ENCODE measurements at places on chromosomes 7 and 10. TPM values are rescaled to one million over a fixed set of nuclear protein-coding genes. Genes with fewer than 3 reads are reported as not detected.

DNA sequence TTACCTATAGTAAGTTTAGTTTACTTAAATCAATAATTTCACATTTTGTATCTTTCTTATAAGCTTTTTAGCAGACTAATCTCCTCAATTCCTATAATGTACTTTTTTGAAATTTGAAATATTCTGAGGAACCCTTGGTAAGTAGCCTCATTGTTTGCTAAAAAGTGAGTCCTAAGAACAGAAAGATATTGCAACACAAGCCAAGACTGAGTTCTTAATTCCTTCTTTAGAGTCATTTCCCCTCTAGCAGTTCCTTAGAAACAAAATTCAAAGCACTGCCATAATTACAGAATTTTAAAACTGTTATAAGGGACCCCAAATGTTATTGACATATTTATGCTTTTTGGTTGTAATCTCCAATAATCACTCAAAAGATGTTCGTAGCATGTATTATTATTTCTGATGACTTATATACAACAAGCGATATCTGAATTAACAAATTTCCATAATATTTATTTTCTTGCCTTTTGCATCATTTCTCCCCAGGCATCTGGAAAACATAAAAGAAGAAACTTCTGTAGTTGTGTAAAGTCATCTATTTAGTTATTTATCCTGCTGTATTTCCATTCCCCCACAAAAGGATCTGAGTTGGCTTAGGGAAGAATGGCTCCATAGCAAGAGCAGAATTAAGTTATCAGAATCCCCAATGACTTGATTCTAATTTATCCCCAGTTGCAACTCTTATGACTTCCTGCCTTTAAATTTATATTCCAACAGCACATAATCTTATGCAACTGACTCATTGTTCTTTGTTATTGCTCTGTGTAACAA, 67.8 kb downstream of the TMEM26 start:
- H3K36me3 ChIP-seq, result no peaks in the 10 kb centered on the region
- peaks cover 10% of the 10 kb centered on the region for H3K27me3 ChIP-seq
- H3K4me3 ChIP-seq, result no peak overlapping the region
- no peak overlapping the region for H3K27ac ChIP-seq
- no peaks in the 10 kb centered on the region for H3K4me1 ChIP-seq
- no peak for DNase-seq

DNA sequence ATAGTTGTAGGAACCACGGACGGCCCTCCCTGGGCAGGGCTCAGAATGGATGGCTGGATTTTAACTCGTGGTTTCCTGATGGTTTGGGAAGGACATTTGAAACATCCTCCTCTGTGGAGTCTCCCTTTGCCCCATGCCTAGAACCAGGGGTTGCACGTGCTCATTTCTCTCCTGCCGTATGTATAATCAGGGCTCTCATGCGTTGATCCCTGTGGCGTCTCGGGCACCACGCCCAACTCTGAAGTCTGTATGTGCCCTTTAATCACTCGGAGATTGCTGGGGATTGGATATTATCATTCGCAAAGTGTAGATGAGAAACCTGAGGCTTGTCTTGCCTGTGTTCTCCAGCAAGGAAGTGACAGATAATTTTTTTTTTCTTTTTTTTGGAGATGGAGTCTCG, 257.1 kb downstream of the CAMK1D start:
- H3K27me3 ChIP-seq, result no peaks in the 10 kb centered on the region
- no peak for DNase-seq
- peaks cover 27% of the 10 kb centered on the region for H3K4me1 ChIP-seq
- H3K27ac ChIP-seq, result peak overlapping the region; percentile 97
- peaks cover 2% of the 10 kb centered on the region for H3K36me3 ChIP-seq
- peak overlapping the region; percentile 69 for H3K4me3 ChIP-seq

The CHST15 gene
- total RNA-seq, result not detected

The PLCE1 gene
- 0.04 TPM for total RNA-seq

DNA sequence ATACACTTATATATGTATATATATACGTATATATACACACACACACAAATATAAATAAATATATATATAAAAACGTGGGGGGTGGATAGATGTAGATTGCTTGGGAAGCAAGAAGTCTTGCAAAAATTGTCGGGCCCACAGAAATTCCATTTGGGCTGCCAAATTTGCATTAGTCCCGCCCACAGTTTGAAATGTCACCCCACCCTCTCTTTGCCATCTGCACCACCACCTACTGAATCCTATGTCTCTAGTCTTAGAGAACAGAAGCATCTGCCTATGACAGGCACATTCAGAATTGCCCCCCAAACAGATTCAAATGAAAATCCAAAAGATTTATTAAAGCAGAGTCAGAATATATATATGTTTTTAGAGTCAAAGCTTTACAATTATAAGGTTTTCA, 25.6 kb upstream of the CACNA2D1 start:
- no peaks in the 10 kb centered on the region for H3K4me1 ChIP-seq
- DNase-seq, result no peak
- H3K27ac ChIP-seq, result no peak overlapping the region
- no peaks in the 10 kb centered on the region for H3K36me3 ChIP-seq
- H3K4me3 ChIP-seq, result no peak overlapping the region

GRCh38 chr10:18497806-18498369, 153.5 kb downstream of the NSUN6 start:
- no peaks in the 10 kb centered on the region for H3K36me3 ChIP-seq
- H3K4me1 ChIP-seq, result peaks cover 2% of the 10 kb centered on the region
- H3K27me3 ChIP-seq, result no peaks in the 10 kb centered on the region
- H3K4me3 ChIP-seq, result no peak overlapping the region
- DNase-seq, result no peak

The PNLIPRP1 gene
- total RNA-seq, result not detected
